ENCODE measurements at places on chromosomes 2 and 18.

DNA sequence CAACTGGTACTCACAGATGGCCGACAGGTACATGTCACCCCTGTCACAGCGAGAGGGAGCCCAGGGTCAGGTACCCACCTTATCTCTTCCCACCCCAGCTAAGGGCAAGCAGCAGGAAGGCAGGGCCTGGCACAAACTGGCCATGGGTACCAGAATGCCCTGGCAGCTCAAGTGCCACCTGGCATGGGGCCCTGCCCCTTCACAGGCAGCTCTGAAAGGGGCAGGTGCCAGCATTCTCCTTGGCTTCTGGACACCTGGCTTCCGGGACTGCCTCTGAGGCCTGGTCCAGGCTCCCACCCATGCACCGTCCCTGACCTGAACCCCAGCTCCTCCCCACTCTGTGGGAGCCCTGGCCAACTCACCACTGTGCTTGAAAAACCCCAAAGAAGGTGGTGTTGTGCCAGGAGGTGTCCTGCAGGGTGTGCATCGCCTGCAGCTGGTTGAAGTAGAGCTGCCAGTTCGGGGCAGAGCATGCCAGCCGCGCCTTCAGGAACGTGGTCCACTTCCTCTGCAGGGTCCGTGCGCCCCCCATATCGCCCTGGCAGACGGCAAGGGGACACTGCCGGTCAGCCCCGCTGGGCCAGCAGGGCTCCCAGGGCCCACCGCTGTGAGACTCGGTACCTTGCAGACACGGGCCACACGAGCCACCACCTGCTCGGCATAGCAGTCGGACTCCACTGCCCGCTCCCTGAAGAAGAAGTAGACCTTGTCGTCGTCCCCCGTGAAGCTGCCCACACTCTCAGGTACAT lies 5.4 kb downstream of the SEMA4C start:
- DNase-seq, result no peak

- no peak for DNase-seq
Measured at GRCh38 chr2:65199891-65200290, 27.7 kb upstream of the ACTR2 start.

- DNase-seq, result no peak
Measured at GRCh38 chr2:216221811-216222210, 112.7 kb downstream of the XRCC5 start.

DNA sequence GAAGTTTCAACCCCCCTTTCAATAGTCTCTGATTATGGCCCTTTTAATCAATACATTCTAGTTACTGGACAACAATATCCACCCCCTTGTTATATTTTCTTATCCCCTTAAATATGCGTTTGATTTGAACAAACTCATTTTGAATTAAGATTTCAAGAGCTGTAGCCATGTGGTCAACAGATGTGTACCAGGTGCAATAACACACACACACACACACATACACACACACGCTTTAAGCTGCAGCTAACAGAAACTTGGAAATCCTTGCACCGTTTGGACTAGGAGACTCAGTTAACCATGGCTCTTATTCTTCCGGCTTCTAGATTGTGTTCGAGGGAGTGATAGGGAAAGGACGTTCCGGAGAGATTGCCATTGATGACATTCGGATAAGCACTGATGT lies 82.8 kb downstream of the NRP2 start:
- DNase-seq, result no peak

DNA sequence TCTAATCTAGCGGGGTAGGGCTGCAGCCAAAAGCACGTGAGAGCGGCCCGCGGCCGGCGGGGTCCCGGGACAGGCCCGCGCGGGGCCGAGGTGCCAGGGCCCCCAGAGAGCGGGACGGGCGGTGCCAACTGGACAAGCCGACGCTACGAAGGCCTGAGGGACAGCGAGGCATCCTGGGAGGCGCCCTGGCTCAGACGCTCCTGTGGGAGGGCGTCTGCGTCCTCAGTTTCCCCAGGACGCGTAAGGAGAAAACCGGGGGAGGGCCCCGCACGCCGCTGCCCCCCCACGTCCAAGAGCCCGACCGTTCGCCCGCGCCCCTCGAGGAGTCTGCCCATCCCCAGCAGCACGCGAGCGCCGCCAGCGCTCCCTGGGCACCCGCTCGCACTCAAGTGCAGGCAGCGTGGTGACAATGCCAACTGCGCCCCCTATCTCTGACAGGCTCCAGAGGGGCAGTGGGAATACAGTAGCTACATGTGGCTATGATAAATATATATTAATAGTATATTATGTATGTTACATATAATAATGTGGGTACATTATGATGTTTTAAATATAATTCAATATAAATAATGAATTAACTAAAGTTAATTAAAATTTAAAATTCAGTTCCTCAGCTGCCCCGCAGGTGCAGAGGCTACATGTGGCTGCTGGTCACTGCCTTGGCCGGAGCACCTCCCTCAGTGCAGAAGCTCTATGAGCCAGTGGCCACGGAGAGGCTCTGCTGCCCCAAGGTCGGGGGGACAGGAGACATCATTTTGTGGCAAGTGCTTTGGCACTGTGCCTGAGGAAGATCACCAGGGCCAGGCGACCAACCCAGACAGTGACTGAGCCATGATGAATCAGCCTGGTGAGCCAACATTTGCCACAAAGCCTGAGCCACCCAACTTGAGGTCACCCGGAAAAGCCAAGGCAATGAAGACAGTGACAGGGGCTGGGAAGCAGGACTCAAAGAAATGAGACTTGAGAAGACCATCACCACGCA lies 5.5 kb upstream of the SFT2D3 start:
- DNase-seq, result no peak

DNA sequence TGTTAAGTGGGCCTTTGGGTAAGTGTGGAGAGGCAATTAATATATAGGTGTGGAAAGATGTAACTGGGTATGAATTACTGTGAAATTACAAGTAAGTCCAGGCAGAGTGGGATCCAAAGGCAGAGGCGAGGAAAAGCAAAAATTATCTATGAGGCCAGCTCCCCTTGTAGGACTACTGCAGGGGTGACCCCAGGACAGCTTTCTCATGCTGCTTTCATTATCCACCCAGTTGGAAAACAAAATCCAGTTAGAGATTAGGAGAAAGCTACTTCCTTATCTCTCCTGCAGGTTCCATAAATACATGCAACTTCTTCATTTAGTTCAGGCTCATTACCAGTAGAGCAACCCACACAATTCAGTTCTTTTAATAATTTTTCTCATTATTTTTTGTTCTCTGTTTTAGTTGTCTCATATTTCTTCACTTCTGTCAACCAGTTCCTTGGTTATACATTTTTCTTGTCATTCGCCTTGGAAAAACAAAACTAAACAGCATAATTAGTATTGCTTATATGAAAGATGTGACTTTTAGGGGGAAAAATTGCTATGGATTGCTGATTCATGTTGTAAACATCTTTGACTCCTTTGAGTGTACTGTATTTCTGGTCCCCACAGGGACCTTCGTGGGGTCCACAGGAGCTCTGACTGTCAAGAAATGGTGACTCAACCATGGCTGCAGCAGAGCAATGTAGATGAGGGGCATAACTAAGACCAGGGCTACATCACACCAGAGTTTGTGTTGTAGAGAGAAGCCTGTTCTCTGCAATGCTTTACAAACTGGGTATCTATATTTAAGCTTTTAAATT lies 110.4 kb upstream of the PARD3B start:
- DNase-seq, result no peak

- DNase-seq, result no peak
Measured at GRCh38 chr2:182477774-182478173, 50.9 kb upstream of the PDE1A start.

GRCh38 chr2:187594801-187595200 lies 40.6 kb upstream of the TFPI start:
- DNase-seq, result no peak

GRCh38 chr2:164747783-164748433 lies 93.7 kb downstream of the COBLL1 start:
- DNase-seq, result no peak

DNA sequence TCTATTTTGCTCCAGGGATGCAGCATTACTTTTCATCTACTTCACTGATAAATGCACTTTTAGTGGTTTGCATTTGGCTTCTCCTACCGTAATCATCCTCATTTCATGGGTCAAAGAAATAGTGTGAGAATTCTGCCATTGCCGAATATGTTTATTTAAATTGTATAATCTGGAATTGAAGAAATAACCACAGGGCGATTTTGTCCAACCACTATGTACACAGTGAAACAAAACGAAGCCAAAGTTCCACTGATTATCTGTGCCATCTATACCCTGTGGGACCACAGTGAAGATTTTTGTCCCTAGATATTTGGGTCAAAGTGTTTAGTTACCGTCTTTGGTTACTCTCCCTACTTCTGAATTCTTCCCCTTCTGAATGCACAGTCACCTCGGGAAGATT lies 888.6 kb upstream of the NRXN1 start:
- no peak for DNase-seq

DNA sequence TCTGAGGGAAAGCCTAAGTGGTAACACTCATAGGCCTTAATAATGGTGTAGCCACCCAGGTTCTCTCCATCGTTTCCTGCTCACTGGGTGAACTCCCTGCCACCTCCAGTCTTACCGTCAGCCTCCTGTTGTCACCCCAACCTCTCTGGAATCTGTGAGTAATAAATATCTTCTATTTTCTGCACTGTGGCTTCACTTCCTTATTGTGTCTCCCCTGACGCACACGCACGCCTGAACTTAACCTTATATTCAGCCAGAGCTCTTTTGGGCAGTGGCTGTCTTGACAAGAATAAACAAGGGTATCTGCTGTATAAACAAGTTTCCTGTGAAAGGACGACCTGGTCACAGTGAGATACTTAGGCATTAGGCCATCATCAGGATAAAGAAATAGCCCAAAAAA lies 467.2 kb downstream of the SPAG16 start:
- no peak for DNase-seq

GRCh38 chr2:163734881-163735684 lies 725 bp downstream of the FIGN start:
- DNase-seq, result no peak

DNA sequence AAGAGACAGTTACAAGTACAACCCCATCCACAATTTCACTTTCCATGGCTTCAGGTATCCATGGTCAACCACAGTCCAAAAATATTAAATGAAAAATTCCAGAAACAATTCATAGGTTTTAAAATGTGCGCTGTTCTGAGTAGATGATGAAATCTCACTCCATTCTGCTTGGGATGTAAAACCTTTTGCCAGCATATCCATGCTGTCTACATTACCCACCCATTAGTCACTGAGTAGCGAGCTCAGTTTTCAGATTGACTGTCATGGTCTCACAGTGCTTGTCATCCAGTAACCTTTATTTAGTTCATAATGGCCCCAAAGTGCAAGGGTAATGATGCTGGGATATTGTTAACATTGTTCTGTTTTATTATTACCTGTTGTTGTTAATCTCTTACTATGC lies 40.5 kb downstream of the SMAD4 start:
- DNase-seq, result no peak

GRCh38 chr2:231015478-231015877 lies 19.6 kb downstream of the SPATA3 start:
- DNase-seq, result no peak

- no peak for DNase-seq
Measured at GRCh38 chr18:39604836-39605235, 2039.2 kb upstream of the CELF4 start.

- no peak for DNase-seq
Measured at GRCh38 chr18:37393221-37393827, 172.3 kb downstream of the CELF4 start.

- no peak for DNase-seq
Measured at GRCh38 chr18:47519277-47519676, 267.8 kb upstream of the SKOR2 start.

GRCh38 chr2:127175751-127176354 lies 44.2 kb downstream of the CYP27C1 start:
- DNase-seq, result no peak

- DNase-seq, result no peak
Measured at GRCh38 chr2:220891405-220891804, 680.7 kb downstream of the EPHA4 start.

- no peak for DNase-seq
Measured at GRCh38 chr2:149490296-149490695, 97.3 kb downstream of the MMADHC start.

GRCh38 chr2:23707096-23707495 lies 219.8 kb downstream of the ATAD2B start:
- DNase-seq, result no peak

- no peak for DNase-seq
Measured at GRCh38 chr2:190320696-190321095, 1.1 kb upstream of the HIBCH start.

DNA sequence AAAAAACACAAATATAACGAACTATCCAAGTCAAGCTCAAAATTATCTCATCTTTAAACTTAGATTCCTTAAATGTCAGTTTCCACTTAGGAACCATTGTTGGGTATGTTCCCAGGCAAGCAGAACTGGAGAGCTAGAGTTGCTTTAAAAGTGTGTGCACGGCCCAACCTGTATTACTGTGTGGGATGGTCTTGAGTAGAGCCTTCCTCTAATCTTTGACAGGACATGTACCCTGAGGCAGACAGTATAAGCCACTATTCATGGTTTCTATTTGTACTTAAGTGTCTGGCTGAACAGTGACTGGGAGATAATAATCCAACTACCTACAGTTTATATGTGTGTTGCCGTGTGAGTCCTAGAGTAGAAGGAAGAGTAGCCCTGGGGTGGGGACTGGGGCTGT lies 239.7 kb downstream of the GPD2 start:
- no peak for DNase-seq

DNA sequence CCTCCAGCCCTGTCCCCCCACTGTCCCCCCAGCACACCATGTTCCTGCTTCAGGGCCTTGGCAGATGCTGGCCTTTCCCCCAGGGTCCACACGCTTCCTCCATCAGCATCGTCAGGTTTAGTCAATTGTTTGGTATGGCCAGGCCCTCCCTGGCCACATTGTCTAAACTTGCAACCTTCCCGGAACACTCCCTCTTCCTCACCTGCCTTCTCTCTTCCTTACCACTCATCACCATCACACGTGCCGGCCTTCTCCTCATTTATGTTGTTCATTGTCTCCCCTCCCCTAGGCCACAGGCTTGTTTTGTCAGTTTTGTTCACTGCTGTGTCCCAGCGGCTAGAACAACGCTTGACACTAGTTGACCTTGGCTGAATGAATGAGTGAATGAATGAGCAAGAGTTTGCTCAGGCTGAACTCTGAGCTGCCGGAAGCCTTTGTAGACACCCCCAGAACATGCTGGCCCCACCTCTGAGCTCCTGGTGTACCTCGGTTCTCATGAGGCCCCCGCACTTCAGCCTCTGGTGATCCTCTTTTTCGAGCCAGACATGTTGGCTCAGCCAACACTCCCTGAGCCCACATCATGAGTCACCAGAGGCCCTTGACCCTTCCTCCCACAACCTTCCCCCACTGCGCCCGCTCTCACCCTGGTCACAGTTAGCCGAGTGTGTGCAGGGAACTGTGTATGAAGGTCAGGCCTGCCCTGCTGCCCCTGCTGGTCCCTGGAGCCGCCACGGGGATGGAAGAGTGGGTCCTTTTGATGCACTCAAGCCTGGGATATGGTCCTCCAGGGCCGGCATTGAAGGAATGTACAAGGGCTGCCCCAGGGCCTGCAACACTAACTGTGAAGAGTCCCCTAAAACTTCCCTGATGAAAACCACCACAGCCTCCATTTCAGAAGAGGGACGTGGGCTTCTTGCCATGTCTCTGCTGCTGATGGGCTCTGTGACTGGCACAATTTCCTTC lies 57.5 kb downstream of the HS1BP3 start:
- no peak for DNase-seq

DNA sequence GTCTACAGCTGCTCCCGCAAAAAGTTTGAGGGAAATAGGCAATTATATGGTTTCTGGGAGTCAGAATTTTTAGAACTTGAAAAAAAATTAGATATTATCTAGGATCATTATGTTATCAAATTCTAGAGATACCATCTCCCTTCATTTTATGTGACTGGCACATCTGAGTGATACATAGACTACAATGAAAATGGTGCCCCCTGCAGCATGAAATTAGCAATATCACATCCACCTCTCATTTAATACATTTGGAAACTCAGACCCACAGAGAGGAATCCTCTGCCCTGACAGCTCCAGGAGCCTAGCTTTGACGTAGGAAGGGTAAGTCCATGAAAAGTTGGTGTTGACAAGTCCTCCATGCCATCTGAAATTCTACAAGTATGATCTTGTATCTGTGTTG lies 381.6 kb downstream of the SUCLG1 start:
- DNase-seq, result no peak

Measured in stimulated activated CD8-positive, alpha-beta memory T cell treated with anti-CD3 and anti-CD28 coated beads, Interleukin-15, amount 100 ng/mL, for 24 hours (primary cell).